Cortex of kidney (tissue), 1 donor: ENCODE measurements at places on chromosomes 1 and 21.

GRCh38 chr1:3330771-3331245, 123.7 kb upstream of the ARHGEF16 start:
- no peak for DNase-seq

GRCh38 chr1:15531682-15532081, 5.0 kb downstream of the DNAJC16 start:
- no peak for DNase-seq

DNA sequence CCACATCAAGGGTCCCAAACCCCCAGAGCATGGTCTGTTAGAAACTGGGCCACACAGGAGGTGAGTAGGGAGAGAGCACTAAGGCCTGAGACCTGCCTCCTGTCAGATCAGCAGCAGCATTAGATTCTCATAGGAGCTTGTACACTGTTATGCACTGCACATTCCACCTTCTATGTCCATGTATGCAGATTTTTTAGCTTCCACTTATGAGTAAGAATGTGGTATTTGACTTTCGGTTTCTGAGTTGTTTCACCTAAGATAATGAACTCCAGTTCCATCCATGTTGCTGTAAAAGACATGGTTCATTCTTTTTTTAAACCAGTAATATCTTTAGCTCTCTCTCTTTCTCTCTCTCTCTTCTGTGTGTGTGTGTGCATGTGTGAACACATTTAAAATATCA, 663 bp upstream of the GBP6 start:
- no peak for DNase-seq

DNA sequence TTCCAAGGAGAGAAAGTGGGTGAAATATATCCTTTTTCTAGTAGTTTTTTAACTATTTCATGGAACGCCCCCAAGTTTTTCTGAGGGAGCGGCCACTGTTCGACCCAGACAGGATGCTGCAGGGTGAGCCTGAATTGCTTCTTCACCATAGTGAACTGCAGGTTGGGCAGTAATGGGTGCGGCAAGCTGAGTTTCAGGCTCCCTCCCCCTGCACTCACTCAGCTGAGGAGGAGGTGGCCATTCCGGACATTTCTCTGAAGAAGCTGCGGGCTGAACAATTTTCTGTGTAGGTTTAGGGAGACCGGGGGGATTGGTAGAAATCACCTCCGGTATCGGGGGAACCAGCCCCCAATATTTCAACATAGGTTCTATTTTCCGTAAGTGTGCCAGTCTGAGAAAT, 8.2 kb downstream of the DAP3 start:
- no peak for DNase-seq
